ENCODE measurements at places on chromosomes 5 and 9.

DNA sequence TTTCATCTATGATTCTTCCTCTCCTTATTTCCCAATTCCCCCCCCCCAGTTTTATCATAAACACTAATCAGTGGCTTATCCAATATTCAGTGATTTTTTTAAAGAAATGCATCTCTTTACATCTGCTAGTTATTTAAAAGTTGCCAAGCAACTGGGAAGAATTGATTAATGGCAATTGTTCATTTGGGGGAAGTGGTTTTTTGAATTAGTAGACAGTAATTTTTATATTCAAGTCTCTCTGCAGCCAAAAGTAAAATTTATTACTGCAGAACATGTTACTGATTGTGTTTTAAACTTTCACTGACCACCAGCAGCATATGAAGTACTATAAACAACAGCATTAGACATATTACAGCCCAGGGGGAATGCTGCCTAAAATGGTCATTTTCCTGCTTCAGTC lies 308.8 kb upstream of the NREP start:
- DNase-seq: no peak

- DNase-seq: no peak
These were observed 89.1 kb upstream of the COL5A1 start for GRCh38 chr9:134552349-134552990.

DNA sequence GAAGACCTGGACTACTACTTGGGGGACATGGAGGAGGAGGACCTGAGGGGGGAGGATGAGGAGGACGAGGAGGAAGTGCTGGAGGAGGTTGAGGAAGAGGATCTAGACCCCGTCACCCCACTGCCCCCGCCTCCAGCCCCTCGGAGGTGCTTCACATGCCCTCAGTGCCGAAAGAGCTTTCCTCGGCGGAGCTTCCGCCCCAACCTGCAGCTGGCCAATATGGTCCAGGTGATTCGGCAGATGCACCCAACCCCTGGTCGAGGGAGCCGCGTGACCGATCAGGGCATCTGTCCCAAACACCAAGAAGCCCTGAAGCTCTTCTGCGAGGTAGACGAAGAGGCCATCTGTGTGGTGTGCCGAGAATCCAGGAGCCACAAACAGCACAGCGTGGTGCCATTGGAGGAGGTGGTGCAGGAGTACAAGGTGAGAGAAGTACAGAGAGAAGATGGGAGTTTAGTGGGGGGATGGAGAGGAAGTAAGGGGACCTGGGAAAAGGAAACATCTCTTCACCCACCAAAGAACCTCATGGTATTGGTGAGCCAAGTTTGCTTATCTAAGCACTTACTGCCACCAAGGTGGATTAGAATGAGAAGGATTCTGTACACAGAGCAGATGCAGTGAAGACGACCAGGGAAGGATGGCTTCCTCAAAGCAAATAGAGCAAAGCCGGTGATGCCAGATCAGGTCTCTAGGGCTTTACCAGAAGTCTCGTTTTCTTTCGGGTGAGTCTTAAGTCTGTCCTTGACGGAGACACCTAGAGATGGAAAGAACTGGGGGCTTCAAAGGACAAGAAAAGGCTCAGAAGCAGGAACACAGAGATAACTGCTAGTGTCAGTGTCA lies 1.5 kb downstream of the TRIM41 start:
- no peak for DNase-seq

DNA sequence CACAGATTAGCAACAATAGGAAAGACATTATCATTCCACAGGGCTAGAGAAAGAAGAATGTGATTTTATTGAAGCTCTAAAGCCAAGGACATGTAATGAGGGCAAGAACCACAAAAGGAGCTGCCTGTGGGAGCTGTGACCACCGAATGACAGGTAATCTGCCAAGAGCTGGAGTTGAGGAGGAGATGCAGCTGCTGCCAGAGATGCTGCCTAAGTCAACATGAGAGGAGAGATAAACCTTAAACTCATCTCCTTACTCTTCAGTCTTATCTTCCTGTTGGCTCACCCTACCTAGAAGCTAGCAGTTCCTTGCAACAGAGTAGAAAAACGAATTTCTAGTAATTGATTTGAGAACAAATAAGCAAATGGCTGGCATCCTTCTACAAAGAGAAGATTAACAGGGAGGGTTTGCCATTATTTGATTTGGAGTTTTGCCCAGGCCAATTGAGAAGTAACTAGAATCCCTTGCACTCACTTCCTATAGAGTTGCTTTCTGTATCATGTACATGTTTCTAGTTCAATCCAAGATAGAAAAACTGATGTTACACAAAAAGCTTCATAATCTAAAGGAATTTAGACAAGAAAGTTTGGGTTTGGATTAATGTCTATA lies 539.2 kb downstream of the TLE1 start:
- peak; percentile 36 for DNase-seq

- DNase-seq: no peak
These were observed 22.5 kb upstream of the NIPSNAP3A start for GRCh38 chr9:104725014-104725413.

DNA sequence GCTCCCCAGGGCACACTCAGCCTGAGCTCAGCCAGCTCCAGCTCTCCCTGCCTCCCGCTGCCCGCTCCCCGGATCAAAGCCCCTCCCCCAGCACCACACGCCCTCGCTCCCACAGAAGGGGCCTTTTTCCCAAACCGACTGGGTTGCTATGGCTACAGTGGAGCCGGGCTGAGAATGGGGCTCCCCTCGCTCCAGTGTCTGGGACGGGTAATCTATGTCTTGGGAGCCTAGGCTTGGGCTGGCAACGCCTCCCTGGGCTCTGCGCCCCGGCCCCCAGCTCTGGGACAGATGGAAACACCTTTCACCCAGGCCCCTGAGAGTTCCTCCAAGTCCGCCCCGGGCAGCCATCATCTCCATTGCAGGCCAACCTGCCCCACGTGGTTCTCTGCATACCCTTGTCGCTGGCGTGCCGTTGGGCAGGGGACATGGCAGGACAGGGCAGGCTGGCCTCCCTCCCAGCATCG lies 29.6 kb downstream of the NOTCH1 start:
- DNase-seq: peak; percentile 87

- DNase-seq: no peak
These were observed 12.4 kb upstream of the AKNA start for GRCh38 chr9:114400219-114400618.

DNA sequence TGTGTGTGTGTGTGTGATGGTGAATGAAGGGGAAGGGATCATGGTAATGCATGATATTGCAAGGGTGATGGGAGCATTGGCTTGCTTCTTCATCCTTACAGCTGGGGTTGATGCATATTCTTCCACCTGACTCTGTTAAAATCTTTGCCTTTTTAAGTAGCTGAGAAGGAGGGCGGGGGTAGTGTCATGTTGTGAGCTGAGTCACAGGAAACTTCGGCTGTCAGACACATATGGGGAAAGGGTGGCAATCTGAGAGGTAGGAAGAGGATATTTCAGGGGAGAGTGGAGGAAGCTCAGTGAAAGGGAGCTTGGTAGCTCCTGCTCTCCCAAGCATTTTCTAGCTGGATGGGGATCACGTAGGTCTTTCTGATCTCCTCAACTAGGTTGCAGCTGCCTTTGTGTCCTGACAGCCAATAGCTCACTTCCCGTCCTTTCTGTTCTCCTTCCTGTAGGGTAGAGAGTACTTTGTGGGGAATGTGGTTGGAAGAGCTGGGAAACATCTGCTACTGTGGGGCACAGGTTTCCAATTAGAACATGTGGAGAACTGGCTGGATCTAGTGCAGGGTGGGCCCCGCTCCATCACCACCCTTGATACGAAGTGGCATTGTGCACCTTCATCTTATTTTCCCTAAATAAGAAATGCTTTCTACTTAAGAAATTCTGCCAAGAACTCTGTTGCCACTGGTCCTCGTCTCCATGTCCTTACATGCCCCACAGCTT lies 18.1 kb upstream of the CLK4 start:
- DNase-seq: no peak
